ENCODE measurements at places on chromosomes 1 and 21.

GRCh38 chr1:196409586-196409985, 198.7 kb downstream of the KCNT2 start:
- no peak for DNase-seq

DNA sequence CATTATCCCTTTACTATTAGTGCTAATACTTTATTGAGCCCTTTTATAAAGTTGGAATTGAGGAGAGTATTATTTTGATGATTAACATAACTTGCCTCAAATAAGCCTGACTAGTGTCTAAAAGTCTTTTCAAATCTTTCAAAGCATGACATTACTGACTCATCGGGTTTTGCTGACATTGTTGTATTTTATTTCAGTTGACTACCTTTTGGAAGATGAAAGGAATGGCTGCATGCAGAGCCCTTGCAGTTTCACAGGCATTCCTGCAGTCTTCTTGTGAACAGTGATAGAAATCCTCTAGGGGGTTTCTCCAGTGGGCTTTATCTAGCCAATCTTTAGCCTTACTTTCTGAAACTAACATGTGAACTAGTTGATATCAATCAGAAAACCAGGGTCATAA, 43.0 kb upstream of the TMEM61 start:
- no peak for DNase-seq

- DNase-seq, result no peak
Measured at GRCh38 chr1:19436716-19437476, 48.4 kb downstream of the CAPZB start.

DNA sequence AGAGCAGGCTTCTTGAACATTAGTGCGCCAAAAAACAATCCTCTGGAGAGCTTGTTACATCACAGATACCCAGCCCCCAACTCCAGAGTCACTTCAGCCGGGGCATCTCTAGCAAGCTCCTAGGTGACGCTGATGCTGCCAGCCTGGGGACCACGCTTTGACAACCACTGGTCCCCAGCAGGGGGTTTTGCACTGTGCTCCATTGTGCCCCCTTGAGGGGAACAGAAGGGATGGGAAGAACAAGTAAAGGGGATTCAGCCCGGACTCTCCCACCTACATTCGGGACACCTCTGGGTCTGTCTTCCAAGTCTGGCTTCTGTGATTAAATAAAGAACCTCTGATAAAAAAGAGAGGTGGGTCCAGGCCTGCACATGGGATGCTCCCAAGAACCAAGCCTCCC, 60.4 kb downstream of the ATP5PO start:
- no peak for DNase-seq

DNA sequence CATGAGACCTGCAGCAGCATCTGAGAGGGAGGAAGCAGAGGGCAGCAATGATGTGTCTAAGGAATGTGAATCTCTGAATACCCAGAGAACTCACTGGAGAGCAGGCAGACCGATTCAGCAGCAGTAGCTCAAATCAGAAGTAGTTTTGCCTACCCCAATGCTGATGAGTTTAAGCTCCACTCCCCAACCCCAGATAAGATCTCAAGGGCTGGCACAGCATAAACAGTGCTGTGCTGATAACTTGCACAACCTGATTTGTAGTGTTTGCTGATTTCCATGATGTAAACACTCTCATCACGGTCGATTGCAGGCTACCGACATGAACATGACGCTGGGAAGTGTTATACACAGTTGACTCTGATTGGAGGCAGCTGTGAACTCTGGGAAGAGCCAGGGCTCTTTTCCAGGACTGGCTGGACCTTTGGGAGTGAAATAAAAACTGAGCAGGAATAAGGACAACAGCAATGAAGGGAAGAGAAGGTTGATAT, 11.2 kb upstream of the HMGCS2 start:
- no peak for DNase-seq

GRCh38 chr1:58303841-58304240, 242.7 kb downstream of the OMA1 start:
- no peak for DNase-seq

DNA sequence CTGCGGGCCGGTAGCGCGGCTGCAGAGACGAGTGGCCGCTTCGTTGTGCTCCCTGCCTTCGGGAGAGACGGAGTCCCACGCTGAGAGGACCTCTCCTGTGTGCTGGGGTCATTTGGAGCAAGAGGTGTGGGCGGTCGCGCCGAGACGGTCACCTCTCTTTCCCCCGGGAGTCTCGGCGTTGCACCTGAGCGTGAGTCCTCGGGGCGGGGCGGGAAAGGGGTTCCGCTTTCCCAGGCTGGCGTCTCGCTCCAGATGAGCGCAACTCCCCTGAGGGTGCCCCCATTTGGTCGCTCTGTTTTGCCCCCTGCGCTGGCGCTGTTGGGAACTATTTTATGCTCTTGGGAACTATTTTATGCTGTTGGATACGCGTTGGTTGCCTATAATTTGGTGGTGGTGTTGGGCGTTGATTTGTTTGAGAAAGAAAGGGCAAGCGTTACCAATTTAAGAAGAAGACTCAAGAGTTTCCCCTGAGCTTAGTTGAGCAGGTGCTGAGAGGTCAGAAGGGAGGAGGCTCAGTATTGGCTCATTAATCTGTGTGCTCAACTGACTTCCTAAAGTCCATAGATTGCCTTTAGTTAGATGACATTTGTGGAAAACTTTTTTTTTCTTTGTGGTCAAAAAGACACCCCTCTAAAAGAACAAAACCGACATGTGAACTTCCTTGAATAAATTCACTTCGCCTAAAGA, 683 bp downstream of the LRRC8B start:
- DNase-seq, result peak; percentile 48

DNA sequence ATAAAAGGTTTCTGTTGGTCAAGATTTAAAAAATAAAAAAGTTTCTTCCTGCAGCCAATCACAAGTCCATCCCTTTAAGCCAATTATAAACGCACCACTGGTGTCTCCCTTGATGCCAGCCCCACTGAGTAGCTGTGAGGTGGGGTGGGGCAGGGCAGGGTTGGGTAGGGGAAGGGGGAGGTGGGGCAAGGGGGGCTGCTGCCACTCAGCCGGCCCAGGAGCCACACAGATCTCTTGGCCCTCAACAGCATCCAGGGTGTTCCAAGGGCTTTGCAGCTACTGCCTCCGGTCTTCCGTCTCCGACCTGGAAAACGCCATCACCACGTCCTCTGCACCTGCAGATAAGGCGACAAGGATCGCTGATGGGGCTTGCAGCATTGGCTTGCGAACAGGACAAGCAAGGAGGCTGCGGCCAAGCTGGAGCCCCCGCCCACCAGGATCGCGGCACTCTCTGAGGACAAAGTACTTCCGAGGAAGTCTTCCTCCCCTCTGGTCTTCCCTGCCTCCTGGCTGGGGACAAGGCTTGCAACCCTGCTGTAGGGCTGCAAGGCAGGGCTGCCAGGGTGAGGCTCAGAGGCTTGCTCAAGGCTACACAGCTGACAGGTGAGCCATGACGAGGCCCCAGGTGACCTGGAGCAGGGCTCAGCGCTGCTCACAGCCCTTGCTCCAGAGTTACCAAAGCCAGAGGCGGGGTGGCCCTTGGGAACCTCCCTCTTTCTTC, 26.8 kb upstream of the CLSTN1 start:
- no peak for DNase-seq

GRCh38 chr1:43883321-43883720, 50.3 kb upstream of the ARTN start:
- no peak for DNase-seq

DNA sequence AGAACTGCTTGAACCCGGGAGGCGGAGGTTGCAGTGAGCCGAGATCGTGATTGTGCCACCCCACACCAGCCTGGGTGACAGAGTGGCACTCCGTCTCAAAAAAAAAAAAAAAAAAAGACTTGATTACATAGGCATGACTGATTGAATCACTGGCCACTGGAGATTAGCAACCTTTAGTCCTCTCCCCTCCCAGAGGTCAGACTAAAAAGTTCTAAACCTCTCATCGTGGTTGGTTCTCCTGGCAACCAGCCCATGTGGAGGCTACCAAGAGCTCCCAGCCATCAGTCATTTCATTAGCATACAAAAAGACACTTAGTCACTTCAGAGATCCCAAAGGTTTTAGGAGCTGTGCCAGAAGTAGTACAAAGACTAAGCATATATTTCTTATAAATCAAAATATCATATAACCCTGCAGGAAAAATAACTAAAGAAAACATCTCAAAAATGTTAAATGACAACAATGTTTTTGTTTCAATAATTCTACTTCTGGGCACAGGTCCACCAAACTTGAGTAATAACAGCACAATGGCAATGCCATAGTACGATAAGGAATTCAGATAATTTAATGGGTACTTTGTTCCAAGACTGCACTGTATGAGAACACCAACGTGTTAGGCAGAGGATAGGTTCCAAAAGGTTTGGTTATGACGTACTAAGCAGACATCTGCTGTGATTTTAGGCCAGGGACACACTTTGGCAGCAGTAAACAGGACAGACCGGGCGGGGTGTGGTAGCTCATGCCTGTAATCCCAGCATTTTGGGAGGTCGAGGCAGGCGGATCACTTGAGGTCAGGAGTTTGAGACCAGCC, 18.1 kb downstream of the USP48 start:
- DNase-seq, result no peak

DNA sequence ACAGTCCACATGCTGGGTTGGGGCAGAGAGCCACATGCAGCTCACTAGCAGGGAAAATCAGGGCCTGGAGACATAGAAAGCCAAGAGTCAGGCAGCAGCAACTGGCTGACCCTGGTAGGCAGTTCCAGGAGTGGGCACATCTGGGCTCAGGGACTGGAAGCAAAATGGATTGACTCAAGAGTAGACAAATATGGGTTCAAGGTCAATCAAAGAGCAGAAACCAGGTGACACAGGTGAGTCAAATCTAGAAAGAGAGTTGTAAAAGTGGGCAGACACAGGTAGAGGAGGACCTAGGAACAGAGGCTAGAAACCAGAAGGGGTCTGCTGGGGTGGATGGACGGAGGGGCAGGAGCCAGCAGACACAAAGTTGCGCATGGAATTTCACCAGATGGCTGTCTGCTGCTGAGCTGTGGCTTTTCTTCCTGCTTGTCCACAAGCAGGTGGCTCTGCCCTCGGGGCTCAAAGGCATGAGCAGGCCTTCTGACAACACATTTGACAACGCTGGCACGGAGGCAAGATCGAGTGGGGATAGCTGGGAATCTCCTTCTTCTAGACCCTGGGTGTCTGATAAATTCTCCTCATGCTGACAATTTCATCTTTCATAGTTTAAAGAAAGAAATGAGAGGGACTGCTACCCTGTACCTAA, 40.8 kb upstream of the IGSF3 start:
- no peak for DNase-seq

- no peak for DNase-seq
Measured at GRCh38 chr1:87226341-87226760, 102.3 kb upstream of the LMO4 start.

DNA sequence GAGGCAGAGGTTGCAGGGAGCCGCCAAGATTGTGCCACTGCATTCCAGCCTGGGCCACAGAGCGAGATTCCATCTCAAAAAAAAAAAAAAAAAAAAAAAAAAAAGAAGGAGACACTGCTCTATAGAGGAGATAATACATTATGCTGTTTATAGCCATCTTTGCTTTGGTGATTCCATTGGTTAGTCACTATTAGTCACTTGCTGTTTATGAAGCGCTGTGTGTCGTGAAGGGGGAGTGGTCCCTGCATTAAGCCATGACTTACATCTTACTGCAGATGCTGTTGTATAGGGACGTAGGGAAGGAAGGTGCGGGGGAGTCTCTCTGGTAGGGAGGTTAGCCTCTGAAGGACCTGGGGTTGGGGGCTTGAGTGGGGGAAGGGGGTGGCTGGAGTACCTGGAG, 48.3 kb downstream of the HUNK start:
- DNase-seq, result no peak

GRCh38 chr1:214444182-214444939, 107.0 kb downstream of the PTPN14 start:
- no peak for DNase-seq

GRCh38 chr1:234932511-234933430, 195.9 kb downstream of the TOMM20 start:
- DNase-seq, result no peak

GRCh38 chr1:22281521-22282363, 138.8 kb upstream of the WNT4 start:
- DNase-seq, result no peak

DNA sequence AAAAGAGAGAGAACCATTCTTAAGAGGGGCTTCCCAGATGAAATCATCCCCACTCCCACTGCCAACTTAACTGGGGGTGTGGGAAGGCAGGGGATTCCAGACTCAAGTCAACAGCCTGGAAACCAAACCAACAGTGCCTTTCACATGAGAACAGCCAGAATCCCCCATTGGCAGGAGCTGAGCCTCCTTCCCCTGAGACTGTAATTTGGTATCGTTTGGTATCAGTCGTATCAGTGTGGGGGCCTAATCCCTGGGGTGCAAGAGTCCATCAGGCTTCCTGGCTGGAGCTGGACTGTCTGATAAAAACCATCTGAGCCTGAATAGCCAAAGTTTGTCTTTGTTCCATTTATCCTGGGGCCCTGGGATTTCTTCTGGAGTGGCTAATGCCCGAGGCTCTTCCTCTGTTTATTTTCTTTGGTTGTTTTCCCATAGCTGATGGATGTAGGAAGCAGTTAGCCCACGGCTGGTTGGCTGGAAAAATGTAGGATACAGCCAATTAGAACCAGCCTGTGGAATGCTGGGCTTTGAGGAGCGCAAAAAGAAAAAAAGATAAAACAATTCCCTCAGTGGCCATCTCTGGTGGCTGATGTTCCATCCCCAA, 84.6 kb downstream of the LAMC2 start:
- DNase-seq, result no peak

- DNase-seq, result no peak
Measured at GRCh38 chr1:77631751-77632150, 50.7 kb downstream of the ZZZ3 start.

GRCh38 chr1:98203466-98203865, 282.6 kb upstream of the DPYD start:
- DNase-seq, result no peak

- DNase-seq, result no peak
Measured at GRCh38 chr1:153393926-153394325, 3.1 kb upstream of the S100A8 start.

- DNase-seq, result no peak
Measured at GRCh38 chr1:147648933-147649332, 21.4 kb downstream of the ACP6 start.

DNA sequence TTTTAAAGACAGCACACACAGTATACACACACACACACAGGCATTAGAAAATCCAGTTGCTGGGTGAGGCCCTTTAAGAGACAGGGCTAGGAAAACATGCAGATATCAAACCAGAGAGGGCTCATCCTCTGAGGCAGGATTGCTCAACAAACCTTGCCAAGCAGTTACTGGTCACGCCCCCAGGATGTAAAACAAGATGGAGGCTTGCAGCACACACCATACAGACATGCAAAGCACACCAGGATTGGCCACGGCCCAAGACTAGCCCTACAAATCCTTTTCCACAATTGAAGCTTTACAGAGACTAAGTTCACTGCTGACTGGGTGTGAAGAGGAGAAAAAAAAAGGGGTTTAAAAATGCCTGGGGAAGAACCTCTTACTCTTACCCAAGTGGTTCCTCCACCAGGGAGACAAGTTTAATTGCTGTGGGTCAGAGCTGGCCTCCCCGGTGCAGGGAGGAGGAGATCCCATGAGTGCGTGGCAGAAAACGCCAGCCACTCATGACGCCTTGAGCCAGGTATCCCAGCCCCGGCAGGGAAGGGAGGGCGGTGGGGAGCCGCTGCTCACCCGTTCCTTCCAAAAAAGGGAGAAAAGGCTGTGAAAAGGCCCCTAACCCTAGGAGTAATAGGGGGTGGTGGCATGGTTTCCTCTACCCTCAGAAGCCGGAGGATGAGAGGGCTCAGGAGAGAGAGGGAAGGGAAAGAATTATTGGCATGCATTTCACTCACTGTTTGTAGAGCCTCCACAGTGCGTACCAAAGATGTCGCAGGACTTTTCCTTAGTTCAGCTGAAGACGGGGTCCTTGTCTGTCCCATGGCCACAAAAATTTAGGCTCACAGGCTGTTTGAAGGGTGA, 594.6 kb upstream of the ZP4 start:
- DNase-seq, result no peak

GRCh38 chr1:41917835-41918449, 780 bp downstream of the HIVEP3 start:
- DNase-seq, result peak; percentile 38
